ENCODE measurements at places on chromosomes 7 and 10. TPM values are rescaled to one million over a fixed set of nuclear protein-coding genes. Genes with fewer than 3 reads are reported as not detected.

- DNase-seq = no peak
Measured at GRCh38 chr7:18518555-18518954, 23.0 kb downstream of the HDAC9 start.

GRCh38 chr7:116672596-116673456, 830 bp downstream of the MET start:
- DNase-seq = peak; percentile 30

- DNase-seq = no peak
Measured at GRCh38 chr7:104299323-104299722, 29.1 kb upstream of the LHFPL3 start.

GRCh38 chr7:157466867-157467261, 130.1 kb downstream of the DNAJB6 start:
- no peak for DNase-seq

DNA sequence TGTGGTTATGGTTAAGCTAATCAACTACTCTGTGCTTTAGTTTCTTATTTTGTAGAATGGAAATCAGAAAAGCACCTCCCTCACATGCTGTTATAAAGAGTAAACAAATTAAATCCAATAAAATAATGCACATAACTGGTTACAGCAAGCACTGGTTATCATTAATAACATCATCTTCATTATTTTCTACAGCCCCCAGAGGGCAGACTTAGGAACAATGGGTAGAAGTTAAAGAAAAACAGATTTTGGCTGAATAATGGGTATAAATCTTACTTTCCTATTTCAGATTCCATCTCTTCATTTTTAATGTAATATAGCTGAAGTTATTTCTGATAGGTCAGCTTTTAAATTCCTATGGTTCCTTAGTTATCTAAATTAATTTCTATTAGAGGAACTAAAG, 126.5 kb downstream of the DOCK4 start:
- peak; percentile 34 for DNase-seq

- no peak for DNase-seq
Measured at GRCh38 chr10:118990326-118990725, 39.2 kb upstream of the NANOS1 start.

DNA sequence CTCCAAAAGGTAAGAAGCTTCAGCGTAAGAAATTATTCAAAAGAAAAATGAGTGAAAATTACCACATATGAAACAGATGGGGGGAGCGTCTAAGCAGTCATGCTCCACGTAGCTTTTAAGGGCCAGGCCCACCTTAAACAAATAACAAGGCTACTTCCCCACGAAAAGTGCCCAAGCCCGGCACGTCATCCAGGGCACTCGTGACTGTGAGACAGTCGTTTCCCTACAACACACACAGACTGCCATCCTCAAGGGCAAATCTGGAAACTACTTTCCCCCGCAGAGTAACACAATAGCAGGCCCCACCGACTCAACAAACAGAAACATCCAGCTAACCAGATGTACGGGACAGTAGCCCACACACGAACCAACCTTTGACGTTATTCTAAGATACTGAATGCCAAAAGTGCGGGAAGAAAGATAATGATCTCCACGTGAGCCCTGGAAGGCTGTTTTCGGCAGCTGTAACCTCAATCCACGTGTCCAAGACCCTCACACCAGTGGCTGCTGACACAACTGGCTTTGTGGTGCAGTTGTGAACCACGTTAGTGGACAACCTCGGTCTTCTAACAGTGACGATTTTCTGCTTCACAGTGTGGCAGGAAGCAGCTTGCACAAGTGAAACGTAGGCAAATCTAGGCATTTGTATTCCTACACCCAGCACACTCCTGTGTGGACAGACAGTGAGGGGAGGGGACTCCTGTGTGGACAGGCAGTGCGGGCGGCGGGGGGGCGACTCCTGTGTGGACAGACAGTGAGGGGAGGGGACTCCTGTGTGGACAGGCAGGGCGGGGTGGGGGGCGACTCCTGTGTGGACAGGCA, 251.7 kb downstream of the ZMYND11 start:
- DNase-seq = no peak

DNA sequence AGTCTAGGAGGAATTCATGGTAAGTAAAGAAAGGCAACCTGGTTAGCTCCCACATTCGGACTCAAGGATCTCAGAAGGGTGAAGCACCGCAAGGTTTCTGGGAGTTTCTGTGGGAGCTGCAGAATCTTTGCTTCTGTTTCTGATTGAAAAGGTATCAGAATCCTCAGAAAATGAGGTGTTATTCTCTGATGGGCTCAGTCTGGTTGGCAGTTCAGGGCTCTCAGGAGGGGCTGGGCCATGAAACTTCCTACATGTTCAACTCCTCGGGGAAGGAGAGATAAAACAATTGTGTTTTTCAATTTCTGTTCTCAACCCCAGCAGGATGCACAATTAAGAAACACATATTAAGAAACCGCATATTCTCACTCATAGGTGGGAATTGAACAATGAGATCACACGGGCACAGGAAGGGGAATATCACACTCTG, 9.1 kb downstream of the OR2A7 start:
- DNase-seq = no peak

- peak; percentile 66 for DNase-seq
Measured at GRCh38 chr10:5584895-5585516, 60.2 kb downstream of the CALML3 start.

DNA sequence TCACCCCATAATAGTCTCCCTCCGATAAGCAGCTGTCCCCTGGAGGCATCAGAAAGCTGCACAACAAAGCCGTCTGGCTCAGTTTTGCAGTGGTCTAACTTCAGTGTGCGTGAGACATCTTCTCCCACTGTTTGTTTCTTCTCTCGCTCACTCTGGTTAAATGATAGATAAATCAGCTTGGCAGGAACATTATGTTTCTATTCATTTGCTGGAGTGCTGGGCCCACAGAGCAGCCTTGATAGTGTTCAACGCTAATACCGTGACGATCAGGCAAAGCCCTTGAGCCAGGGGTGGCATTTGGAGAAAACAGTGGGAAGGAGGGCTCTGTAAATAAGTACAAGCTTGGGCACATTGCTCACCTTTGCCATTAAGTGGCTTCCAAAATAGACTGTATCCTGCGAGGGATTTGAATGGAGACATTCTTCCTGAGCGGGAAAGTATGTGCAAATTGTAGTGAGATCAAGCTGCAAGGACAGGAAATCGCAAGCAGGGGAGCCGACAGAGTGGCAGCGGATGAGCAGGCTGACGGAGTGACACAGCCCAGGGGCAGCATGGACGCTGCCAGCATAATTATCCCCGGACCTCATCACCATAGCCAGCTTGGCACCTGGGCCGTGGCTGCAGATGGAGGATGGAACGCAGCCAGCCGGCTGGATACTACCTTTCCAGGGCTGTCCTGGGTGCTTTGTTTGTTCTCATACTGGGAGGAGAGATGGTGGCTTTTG, 256.8 kb upstream of the FZD8 start:
- no peak for DNase-seq

DNA sequence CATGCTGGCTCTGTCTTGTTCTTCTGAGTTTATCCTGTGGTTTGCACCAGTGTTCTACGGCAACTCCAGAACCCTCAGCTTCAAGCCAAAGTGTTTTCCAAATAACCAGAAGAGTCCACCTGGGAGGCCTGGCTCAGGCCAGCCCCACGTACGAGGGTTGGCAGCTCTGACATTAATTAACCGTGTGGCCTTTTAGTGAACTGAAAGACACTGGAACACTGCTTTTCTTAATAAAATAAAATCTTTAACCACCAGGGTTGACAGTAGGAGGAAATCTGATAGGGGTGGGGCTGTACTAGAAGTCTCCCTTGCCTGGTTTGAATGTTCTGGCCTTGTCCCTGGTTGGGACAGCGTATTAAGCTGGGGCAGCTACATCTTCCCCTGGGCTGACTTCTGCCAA, 64.9 kb downstream of the SYPL1 start:
- no peak for DNase-seq

GRCh38 chr7:111952783-111953182, 253.4 kb downstream of the DOCK4 start:
- DNase-seq = no peak

DNA sequence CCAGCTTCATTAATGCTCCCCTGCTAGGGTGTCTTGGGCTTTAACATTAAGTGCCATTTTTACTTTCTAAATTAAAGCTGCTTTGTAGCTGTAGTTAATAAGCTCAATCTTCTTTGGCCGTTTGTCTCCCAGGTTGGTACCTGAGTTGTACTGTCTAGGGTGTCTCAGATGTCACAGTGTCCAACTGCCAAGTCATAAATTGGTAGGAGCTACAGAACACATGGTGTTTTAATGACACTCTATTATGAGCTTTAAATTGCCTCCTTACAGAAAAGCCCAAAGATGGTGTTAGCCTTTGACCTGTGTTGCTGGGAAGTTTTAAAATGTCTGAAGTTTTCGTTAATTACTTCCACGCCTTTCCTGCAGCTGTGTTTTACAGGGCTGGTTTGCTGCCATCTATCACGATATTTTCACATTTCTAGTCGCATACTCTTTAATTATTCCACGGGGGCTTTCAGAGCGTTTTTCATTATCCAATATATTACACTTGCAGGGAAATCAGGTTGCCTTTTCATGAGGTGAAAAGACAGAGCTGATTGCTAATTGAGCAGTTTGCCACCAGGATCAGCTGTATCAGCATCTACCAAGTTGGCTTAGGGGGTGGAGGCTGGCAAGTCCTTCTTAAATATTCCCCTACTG, 247.8 kb upstream of the PLPP4 start:
- DNase-seq = no peak

DNA sequence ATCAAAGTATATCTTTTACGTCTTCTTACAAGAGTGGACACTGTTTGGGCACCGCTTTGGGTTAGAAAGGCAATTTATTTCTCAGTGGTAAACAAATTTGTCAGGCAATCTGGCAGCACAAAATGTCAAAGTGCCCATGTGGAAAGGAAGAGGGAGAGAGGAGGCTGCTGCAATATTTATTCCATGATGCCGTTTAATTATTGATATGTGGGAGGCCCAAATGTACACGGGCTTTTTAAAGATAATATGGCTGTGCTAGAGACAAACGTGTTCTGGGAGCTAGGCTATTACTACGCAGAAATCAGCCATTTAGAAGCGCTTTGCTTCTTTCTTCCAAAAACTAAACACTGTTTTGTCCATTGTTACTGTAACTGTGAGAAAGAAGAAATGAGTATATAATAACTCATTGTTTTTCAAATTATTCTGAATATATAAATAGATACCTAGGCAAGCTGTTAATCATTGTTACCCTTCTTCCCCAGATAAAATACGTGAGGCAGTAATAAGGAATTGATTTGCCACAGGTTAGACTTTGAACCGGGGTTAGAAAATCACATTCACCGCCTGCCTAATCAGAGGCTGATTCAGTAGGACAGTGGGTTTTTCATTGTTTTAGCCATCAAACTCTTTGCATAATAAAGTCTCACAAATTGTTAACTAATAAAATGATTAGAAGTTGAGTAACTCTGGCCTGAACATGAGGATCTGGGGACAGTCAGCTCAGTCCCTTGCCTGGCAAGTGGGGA, 116.5 kb upstream of the FRMD4A start:
- no peak for DNase-seq

DNA sequence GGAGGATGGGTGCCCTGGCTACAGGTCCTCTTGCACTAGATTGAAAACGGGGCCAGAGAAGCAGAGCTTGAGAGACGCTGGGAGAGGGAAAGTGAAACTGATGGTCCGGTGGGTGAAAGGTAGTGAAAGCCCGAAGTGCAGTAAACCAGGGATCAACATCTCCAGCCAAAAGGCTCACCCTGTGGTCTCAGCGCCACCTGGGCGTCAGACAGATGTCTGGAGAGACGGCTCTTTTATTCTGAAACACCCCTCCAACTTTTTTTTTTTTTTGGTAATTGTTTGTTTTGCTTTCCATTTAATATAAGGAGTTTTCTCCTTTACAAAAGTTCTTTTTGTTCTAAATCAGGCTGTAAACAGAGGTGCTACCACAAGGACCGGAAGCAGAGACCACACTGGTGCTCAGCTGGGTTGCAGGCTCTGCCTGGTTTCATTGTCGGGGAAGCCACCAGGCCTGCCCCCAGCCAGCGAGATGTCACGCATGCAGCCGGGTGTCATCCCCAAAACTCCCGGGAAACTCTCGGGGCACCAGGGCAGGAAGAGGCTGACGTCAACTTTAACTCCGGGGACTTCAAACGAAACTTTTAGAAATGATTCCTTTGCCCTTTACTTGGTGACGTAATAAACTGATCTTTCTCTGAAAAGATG, 11.2 kb downstream of the IL2RA start:
- DNase-seq = peak; percentile 67

The PSMG3 gene
- 20.5 TPM for total RNA-seq

The STK31 gene
- 0.33 TPM for total RNA-seq

The EN2 gene
- not detected for total RNA-seq

The PLXNA4 gene
- total RNA-seq = 3.0 TPM

The EIF4H gene
- 225 TPM for total RNA-seq

The IKZF1 gene
- total RNA-seq = not detected
